ENCODE measurements at places on chromosomes 2 and 18. TPM values are rescaled to one million over a fixed set of nuclear protein-coding genes. Genes with fewer than 3 reads are reported as not detected.

Gene MDH1B
- 0.45 TPM for polyA plus RNA-seq

Gene RASGRP3
- polyA plus RNA-seq = not detected

Gene C2orf66
- polyA plus RNA-seq = 0.54 TPM

Gene SERPINB8
- polyA plus RNA-seq = 1.7 TPM

Gene SCTR
- polyA plus RNA-seq = 0.79 TPM

Gene PPP1R1C
- 0.75 TPM for polyA plus RNA-seq

Gene EPB41L3
- 134 TPM for polyA plus RNA-seq

Gene CHMP1B
- polyA plus RNA-seq = 30.0 TPM

Gene FHOD3
- polyA plus RNA-seq = 25.5 TPM

Gene DES
- 4,407 TPM for polyA plus RNA-seq

Gene SRBD1
- 13.7 TPM for polyA plus RNA-seq

Gene CD207
- polyA plus RNA-seq = not detected

Gene SOCS6
- polyA plus RNA-seq = 17.3 TPM

Gene CPLX4
- polyA plus RNA-seq = not detected

Gene GTF2A1L
- polyA plus RNA-seq = 0.97 TPM

Gene TNFRSF11A
- 3.5 TPM for polyA plus RNA-seq

Gene PAX8
- polyA plus RNA-seq = 3.4 TPM

Gene MEP1B
- 0.11 TPM for polyA plus RNA-seq

Gene CHMP3
- polyA plus RNA-seq = 168 TPM

Gene NABP1
- polyA plus RNA-seq = 14.7 TPM

Gene MAL
- polyA plus RNA-seq = 3.4 TPM

Gene ASIC4
- not detected for polyA plus RNA-seq

Gene CRYBA2
- polyA plus RNA-seq = not detected

Gene SLC4A3
- 7.0 TPM for polyA plus RNA-seq

Gene FBXO15
- 0.77 TPM for polyA plus RNA-seq

Gene RIT2
- polyA plus RNA-seq = not detected

Gene REG3A
- not detected for polyA plus RNA-seq

Gene KCTD18
- 13.5 TPM for polyA plus RNA-seq

Gene WNT6
- 0.18 TPM for polyA plus RNA-seq

Gene FZD7
- 26.5 TPM for polyA plus RNA-seq

Gene SPATA3
- polyA plus RNA-seq = not detected

Gene HOXD8
- 46.1 TPM for polyA plus RNA-seq

Gene RNU2-63P
- not detected for polyA plus RNA-seq

Gene CAPN14
- polyA plus RNA-seq = not detected

Gene SERPINB3
- polyA plus RNA-seq = 2.7 TPM

Gene SKOR2
- polyA plus RNA-seq = not detected

Data from muscle of arm (tissue), 14 donors.